ENCODE measurements at places on chromosomes 4 and X.
A peak's percentile ranks its signal among the peaks of the same experiment; 100 is the strongest.

GRCh38 chr4:32117693-32118092, 1397.5 kb downstream of the PCDH7 start:
- DNase-seq: no peak

DNA sequence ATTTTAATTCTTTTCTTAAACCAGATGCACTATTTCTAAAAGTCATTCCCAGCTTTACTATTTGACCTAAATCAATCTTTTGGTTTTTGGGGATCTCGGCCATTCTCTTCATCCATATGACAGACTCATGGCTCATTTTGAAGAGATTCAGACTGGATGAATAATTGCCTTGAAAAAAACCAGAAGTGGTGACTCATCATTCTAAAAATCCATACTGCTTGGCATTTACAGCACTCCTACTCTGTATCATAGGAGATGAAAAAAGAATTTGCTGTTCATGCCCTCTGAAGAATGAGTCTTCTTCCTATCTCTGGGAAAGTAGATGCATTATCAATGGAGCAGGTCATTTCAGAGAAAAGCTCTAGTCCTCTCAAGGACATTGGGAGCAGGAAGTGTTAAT, 220.5 kb upstream of the RPS6KA3 start:
- DNase-seq: no peak

DNA sequence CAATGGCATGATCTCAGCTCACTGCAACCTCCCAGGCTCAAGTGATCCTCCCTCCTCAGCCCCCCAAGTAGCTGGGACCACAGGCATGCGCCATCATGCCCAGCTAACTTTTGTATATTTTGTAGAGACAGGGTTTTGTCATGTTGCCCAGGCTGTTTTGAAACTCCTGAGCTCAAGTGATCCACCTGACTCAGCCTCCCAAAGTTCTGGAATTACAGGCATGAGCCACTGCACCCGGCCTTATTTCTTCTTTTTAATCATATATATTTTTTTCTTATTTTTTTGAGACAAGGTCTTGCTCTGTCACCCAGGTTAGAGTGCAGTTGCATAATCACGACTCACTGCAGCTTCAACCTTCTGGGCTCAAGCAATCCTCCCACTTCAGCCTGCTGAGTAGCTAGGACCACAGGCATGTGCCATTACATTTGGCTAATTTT, 184.0 kb downstream of the TSPAN5 start:
- DNase-seq: no peak

GRCh38 chrX:30688641-30689040, 35.4 kb downstream of the GK start:
- no peak for DNase-seq

DNA sequence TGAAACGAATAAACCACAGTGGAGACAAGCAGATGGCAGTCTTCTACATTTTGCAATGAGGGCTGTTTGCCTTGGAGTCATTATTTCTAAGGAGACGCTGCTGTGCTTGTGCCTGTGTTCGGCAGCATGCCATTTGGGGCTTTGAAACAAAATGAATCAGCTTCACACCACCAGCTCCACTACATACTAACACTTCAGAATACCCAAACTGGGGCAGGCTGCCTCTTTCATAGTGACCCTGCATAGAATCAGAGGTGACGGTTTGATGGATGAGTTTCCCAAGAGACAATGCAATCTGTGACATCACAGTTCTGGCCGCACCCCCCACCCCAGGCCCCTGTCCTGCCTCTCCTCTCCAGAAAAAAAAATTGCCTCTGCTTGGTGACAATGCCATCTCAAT, 57.1 kb upstream of the MID1 start:
- no peak for DNase-seq

DNA sequence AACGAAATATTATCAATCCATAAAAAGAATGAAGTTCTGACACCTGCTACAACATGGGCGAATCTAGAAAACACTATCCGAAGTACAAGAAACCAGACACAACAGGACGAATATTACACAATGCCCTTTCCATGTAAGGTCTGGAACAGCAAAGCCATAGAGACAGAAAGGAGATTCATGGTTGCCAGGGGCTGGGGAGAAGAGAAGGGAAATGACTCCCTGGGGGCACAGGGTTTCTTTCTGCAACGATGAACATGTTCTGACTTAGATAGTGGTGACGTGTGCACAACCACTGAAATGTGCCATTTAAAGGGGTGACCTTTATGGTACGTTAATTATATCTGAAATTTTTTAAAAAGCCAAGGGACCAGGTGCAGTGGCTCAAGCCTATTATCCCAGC, 28.3 kb downstream of the GPR143 start:
- DNase-seq: no peak

- no peak for DNase-seq
Measured at GRCh38 chr4:152256996-152257395, 278.9 kb downstream of the FBXW7 start.

GRCh38 chr4:88297212-88297516, 12.8 kb upstream of the PPM1K start:
- DNase-seq: no peak

GRCh38 chr4:5887361-5888221, 5.3 kb downstream of the CRMP1 start:
- DNase-seq: peak; percentile 44

- no peak for DNase-seq
Measured at GRCh38 chr4:4509521-4509920, 32.3 kb downstream of the STX18 start.

GRCh38 chrX:52437212-52437611, 58.4 kb upstream of the XAGE1A start:
- DNase-seq: no peak

- DNase-seq: no peak
Measured at GRCh38 chrX:97987979-97988378, 1104.3 kb downstream of the RPA4 start.

DNA sequence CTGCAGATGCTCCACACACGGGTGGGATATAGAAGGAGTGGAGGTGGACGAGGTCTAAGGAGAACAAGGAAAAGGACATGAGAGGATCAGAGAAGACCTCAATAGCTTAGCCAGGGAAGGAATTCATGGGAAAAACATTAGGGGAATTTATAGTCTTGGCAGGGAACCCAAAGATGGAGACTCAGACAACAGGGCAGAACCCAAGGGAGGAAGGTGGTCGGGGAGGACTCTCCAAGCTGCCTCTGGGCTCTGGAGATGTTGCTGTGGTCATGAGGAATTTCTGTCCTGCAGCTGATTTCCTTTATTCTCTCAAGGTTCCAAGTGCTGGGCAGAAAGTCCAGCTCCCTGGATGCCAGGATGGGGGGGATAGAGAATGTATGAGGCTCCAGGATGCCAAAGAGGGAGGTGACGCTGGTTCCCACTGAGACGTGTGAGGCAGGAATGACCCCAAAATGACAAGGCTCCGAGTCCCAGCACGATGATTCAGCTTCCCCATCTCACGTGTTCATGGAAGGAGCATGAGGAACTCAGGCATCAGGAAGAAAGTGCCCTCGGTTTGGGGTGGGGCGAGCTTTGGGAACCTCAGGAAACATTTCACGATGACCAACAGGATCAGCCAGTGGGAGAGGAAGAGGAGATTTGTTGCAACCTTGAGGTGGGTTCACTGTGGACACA, 57.0 kb upstream of the PPP2R3B start:
- no peak for DNase-seq

- no peak for DNase-seq
Measured at GRCh38 chrX:149949743-149950436, 11.6 kb upstream of the EOLA2 start.

DNA sequence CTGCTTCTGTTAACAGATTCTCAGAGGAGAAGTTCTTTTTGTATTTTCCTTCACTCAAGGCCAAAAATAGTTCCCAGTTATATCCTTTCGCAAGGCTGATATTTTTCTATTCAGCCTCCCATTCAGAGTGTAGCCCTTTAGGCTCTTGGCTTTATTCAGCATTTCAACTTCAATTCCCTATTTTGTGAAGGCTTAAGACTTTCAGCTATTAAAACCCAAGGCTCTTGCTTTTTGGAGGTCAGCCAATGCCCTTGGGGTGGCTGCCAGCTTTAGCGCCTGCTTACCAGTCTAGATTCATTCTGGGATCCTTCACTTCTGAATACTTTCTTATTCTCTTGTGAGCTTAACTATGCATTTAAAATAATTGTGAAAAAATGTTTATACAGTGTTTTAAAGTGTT, 57.3 kb upstream of the ADGRA3 start:
- no peak for DNase-seq

GRCh38 chrX:134480061-134480460, 20.1 kb downstream of the HPRT1 start:
- no peak for DNase-seq

DNA sequence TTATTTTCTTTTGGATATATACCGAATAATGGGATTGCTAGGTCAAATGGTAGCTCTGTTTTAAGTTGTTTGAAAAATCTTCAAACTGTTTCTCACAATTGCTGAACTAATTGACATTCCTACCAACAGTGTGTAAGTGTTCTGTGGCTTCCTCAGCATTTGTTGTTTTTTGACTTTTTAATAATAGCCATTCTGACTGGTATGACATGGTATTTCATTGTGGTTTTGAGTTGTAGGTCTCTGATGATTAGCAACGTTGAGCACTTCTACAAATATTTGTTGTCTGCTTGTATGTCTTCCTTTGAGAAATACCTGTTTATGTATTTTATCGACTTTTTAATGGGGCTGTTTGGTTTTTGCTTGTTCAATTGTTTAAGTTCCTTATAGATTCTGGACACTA, 680.1 kb upstream of the GRIA3 start:
- DNase-seq: no peak

GRCh38 chr4:71026086-71026485, 32.6 kb downstream of the DCK start:
- DNase-seq: no peak

DNA sequence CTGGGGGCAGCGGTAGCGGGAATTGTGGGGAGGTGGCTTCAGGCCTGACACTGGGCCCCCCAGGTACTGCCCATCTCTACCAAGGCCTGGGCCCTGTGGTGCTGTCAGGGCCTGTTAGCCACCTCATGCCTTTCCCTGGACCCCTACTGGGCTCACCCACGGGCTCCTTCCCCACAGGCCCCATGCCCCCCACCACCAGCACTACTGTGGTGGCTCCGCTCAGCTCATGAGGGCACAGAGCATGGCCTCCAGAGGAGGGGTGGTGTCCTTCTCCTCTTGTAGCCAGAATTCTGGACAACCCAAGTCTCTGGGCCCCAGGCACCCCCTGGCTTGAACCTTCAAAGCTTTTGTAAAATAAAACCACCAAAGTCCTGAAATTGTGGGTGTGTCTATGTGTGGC, 7.5 kb downstream of the GATA1 start:
- DNase-seq: no peak

DNA sequence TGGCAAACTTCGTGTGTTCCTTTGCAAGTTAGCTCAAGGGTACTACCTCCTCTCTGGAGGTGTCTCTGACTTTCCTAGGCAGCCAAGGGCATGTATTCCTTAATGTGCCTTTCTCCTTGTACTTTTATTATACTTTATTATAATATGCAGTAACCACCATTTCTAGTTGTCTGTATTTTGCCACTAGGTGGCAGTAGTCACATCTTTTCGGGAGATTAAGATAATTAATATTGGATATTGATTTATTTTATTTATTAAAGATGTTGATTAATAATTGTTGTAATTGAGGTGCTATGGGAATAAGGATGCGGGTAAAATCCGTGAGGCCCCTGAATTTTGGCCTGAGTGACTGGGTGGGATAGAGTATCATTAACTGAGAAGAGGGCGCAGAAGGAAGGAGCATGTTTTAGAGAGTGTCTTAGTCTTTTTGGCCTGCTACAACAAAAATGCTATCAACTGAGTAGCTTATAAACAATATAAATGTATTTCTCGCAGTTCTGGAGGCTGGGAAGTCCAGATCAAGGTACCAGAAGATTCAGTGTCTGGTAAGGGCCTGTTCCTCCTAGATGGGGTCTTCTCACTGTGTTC, 153.3 kb downstream of the TMEM164 start:
- no peak for DNase-seq

DNA sequence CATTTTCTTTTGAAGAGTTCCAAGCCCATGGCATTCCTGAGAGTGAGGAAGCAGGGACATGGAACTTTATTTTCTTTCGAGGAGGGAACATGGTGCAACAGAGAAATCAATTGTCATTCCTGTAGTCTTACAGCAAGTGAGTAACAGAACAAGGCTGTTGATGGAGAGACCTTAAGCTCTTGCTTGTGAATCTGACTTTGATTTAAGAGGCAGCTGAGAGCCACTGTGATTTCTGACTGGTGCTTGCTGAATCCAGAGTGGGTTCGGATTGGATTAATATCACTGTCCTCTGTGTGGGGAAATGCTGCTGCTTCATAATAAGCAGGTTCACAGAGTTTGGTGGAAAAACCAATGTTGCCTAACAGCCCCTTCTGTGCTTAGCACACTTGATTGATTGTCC, 4.7 kb upstream of the ATP1B4 start:
- no peak for DNase-seq

DNA sequence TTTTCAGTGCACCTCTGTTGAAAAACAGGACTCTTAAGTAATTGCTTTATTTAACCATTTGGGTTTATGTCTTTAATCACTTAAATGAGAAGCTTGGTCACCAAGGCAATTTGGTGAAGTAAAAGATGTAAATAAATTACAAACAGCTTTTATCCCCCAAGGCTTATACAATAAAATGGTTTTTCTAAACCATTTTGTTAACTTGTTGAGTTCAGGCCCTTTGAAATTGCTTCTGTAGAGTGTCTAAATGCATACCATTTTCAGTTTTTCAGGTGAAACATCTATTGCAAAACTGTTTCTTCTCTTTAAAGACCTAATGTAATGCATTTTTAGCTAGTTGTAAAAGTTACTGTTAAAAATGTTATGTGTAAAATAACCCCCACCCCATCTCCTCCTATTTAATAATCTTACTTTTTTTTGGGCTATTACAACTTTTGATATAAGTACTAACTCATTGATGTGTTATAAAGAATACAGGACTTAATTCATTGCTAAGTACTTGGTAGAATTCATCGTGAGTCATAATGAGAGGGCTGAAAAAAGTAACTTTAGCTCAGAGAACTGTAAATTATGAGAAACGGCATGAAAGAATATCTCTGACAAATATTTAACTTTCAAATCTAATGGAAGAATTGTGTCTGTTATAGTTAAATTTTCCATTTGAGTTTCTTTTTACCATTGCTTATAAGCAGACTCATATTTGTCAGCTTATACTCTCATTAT, 4.5 kb downstream of the RAPGEF2 start:
- no peak for DNase-seq

DNA sequence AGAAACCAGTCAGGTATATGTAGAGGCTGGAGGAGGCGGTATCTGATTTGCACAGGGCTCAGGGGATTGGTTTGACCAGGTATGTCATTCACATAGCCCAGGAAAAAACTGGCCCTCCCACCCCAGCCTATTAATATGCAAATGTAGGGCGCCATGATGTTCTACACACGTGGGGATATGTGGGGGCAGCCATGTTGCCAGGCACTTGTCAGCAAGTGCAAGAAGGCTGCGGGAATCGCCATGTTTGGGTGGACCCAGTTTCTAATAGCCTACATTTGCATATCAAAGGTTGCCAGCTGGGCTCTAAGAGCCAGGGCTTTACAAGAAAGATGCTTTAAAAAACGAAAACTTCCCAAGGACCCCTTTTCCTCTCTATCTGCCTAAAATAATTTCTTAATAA, 335.1 kb downstream of the SMARCA1 start:
- DNase-seq: no peak

- DNase-seq: peak; percentile 11
Measured at GRCh38 chrX:48761674-48762471, at the start of gene GLOD5. Gene GLOD5, plus strand, starts transcription at chrX:48761747. Its CDS starts 44 bp downstream, at chrX:48761791.

All from endothelial cell (in vitro differentiated cells).